ENCODE measurements at places on chromosomes 3 and 15.

DNA sequence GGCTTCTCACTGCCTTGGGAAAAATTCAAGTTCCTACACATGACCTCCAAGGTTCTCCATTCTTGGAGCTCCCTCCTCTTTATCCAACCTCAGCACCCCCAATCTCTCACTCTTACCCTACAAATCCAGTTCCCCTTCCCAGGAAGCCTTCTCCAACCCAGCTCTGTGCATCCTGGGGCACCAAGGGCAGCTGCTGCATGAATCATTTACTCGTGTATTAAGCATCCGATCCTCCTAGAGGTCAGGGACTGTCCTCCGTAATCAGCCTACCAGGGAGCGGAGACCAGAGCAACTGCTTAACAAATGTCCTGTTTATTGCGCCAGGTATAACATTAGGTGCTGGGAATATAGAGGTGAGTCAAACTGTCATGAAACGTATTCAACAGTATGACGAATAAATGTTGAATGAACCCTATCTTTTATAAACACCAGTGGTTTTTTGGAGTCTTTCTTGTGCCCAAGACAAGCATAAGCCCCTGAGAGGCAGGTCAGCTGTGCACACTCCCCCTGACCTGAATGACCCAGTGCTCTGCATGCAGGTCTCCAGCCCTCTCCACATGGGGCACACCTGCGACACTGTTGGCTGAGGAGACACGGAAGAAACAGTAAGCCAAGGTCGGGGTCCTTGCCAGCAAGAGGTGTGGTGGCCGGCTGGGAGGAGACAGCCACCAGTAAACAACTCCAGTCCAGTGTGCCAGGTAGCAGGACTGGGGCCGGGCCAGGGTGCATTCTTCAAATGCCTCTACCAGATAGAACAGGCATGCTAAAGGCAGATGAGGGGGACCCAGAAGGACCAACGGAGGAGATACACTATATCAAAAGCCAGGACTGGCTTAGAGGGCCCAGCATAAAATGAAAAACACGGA lies 27.6 kb downstream of the ANP32A start:
- DNase-seq: no peak

- DNase-seq: no peak
Measured at GRCh38 chr3:155079468-155079745, 712 bp upstream of the MME start.

GRCh38 chr3:152208439-152208838 lies 60.3 kb upstream of the MBNL1 start:
- no peak for DNase-seq

- DNase-seq: no peak
Measured at GRCh38 chr3:68997887-68998286, 15.6 kb downstream of the EOGT start.

All from CD4-positive, alpha-beta T cell treated with Interleukin-15 for 4 hours (primary cell).